ENCODE measurements at places on chromosomes 1 and 21. TPM values are rescaled to one million over a fixed set of nuclear protein-coding genes. Genes with fewer than 3 reads are reported as not detected.

The ERICH3 gene
- not detected for total RNA-seq

The RNF186 gene
- not detected for total RNA-seq

The AMY2B gene
- total RNA-seq: 1.2 TPM

The TSPAN1 gene
- total RNA-seq: 0.21 TPM

Measured in pulmonary artery endothelial cell (primary cell).